ENCODE measurements at places on chromosomes 7 and 10.
A peak's percentile ranks its signal among the peaks of the same experiment; 100 is the strongest.

GRCh38 chr7:112076324-112076723, 129.9 kb downstream of the DOCK4 start:
- no peak for DNase-seq

DNA sequence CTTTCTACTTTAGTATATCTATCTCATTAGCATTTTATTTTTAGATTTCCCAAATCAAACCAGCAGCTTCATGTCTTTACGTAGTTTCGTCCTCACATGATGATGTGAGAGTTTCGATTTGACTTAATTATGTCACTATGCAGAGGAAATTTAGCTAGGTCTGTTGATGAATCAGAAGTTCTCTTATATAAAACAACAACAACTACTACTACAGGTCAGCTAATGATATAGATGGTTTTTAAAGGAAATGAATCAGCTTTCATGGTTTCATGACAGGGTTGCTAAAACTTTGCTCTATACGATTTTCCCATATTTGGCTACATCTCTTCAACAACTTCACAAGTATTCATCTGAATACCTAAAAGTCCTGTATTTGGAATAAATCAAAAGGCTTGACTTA, 28.6 kb downstream of the JAZF1 start:
- DNase-seq, result peak; percentile 41

GRCh38 chr7:21417647-21418046, 10.2 kb upstream of the SP4 start:
- no peak for DNase-seq

DNA sequence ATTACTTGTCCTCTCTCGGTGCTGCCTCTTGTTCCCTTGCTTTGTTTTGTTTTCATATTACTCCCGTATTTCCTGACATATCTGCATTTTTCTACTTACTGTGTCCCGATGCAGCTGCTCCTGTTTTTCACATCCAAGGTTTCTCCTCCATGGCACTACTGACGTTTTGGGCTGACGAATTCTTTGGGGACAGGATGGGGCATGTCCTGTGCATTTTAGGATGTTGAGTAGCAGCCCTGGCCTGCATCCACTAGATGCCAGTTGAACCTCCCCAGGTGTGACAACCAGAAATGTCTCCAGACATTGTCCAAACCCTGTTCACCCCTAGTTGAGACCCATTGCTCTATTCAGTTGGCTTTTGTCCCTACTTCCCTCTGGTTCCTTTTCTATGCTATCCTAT, 12.4 kb downstream of the ZNF789 start:
- no peak for DNase-seq

DNA sequence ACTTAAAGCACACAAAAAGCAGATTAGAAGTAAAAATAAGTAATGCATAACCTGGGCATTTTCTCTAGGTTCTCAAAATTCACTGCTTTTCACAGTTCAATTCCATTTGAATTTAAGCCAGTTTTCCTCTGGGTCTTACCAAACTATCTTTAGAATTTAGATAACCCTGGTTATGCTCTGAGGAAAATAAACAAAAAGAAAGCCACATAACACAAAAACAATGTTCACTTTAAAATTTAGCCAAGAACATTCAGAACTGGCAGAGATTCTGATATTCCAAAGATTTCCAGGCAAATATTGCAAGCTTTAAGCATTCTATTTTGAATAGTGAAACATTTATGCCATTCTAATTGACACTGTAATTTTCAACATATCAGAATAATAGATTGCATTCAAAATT, 50.7 kb upstream of the PRKG1 start:
- DNase-seq, result no peak

DNA sequence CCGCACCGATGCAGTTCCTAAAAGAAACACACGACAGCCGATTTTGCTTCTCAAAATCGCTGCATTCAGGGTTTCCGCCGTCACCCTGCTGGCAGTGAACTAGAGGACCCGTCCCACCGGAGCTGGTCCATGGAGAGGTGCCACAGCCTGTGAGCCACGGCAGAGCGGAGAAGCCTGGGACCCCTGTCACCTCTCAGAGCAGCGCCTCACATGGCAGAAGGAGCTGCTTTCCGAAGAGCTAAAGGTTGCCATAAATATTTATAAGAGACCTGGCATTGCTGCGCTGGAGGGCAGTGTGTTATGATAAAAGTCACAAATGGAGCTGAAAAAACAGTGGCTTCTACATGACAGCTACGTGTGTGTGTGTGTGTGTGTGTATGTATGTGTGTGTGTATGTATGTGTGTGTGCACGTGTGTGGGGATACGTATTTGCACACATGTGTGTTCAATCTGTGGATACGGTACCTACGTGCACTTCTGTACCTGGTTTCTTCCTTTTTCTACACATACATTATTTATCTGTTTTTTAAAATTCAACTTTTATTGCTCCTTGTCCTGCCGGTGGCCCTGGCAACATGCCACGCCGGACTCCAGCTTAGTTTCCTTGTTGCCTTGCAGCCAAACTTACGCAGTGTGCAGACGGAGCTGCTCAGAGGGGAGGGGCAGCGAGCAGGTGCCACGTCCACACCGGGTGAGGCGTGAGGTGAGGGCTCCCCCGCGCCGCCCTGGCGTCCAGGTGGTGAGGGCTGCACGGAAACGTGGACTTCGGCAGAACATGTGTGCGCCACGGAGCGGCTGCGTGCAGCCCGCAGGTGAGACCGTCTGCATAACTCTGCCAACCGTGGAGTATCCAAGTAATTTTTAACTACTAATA, 115.2 kb upstream of the PITRM1 start:
- no peak for DNase-seq

GRCh38 chr10:33365871-33366411, 31.5 kb upstream of the NRP1 start:
- DNase-seq, result no peak

GRCh38 chr7:131197920-131198615, 129.6 kb upstream of the MKLN1 start:
- DNase-seq, result no peak

- DNase-seq, result no peak
Measured at GRCh38 chr10:76466836-76467503, 1035.5 kb downstream of the LRMDA start.

DNA sequence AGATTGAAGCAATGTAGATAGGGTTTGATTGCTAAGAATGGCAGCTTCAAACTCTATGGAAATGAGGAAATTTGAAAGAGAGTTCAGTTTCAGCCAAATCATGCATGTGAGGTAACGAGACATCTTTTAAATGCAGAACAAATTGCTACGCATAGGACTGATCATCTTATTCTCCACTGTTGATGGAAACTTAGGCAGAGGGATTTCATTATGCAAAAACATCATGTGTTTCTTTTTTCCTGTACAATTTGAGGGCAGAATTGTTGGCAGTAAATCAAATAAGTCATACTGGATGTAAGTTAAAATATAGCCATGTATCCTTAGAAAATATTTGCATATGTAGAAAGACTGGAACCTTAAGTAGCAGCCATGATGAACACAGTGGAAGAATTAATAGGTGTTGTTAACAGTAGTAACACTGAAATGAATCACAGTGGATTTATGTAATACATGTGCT, 327.4 kb downstream of the CDK14 start:
- DNase-seq, result no peak

- no peak for DNase-seq
Measured at GRCh38 chr10:127374901-127375300, 174.2 kb upstream of the NPS start.

DNA sequence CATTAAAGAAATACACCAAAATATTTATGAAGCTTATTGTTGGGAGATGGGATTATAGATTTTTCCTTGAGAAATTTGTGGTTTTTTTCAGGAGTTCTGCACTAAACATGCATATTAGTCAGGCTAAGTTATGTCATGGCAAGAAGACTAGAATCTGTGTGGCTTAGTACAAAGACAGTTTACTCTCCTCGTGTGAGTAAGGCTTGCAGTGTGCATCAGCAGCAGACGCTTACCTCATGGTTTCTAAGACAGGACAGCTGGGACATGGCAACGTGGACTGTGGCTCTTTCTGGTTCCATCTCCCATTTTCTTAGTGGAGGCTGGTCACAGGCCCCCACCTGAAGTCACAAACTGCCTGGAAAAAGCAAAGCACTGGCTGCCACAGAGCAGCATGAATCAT, 429.6 kb upstream of the VSTM2A start:
- DNase-seq, result no peak

GRCh38 chr7:15709978-15710377, 23.5 kb upstream of the MEOX2 start:
- DNase-seq, result no peak

DNA sequence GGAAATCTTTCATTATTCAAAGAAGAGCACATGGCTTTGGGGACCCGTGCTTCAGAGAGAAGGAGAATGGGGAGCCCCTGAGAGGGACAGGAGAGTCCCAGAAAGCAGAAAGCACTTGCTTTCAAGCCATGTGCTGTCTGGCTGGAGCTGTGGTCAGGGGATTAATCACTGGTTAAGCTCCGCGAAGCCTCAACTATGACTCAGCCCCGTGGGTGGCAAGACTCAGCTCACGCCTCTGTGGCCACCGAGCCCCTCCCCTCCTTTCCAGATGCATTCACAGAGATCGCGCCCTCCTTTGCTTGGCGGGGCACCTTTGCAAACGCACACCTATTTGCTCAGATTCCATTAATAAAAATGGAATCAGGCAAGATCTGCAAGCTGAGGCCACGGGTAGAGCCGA, 202.9 kb upstream of the TCERG1L start:
- DNase-seq, result no peak

- no peak for DNase-seq
Measured at GRCh38 chr10:93790439-93790838, 32.7 kb downstream of the LGI1 start.

- DNase-seq, result no peak
Measured at GRCh38 chr7:71633551-71634008, 501.6 kb downstream of the GALNT17 start.

DNA sequence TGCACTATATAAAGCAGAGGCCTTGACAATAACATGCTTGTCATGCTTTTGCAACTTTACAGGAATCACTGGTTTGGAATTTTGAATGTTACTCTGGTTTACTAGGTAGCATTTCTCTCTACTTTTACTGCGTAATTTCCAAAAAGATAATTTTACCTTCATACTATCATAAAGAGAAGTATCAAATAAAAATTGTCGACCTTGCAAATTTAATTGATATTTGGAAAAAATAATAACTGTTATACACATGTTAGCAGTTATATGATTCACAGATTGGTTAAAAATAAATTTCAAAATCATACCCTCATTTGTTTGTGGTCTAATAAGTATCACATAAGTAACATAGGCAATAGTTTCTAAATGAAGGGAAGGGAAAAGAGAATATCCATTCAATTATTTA, 228.5 kb upstream of the CACNA2D1 start:
- no peak for DNase-seq

DNA sequence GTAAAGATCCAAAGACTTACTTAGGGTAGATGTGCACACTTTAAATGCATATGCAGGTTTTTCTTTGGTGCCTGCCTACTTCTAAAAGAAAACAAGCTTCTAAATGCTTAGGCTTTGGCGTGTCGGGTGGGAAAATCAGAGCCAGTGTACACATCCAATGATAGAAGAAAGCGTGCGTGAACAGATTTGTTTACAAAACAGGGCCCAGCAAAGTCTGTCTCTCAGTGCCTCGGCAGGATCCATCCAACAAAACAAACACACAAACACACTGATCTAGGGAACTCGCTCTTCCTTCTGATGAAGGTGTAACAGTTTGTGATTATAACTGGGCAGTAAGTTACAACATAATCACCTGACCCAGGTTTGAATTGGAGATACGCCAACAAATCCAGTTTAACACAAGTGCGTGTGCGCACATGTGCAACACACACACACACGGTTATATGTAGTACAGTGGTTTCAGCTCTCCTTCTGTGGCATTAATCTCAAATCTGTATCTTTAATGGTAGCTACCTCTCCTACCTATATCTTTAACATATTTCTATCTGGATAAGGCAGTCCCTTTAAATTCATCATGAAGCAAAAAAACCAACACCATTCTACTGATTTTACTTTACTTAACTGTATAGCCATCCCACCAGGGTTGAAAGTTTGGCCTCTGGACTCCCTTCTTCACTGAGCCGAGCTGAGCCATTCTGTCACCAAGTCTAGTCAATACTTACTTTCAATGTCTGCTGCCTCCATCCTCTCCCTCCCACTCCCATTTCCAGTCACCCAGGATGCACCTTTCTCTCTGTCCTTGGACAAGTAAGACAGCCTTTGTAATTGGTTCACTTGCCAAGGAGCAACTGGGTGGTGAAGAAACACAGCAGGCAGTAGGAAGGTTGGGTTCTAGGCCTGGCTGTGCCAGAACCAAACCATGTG, 184.4 kb upstream of the KLF14 start:
- no peak for DNase-seq

GRCh38 chr7:85030893-85031292, 156.0 kb downstream of the SEMA3D start:
- no peak for DNase-seq

- no peak for DNase-seq
Measured at GRCh38 chr10:97131666-97132065, 54.1 kb downstream of the SLIT1 start.

DNA sequence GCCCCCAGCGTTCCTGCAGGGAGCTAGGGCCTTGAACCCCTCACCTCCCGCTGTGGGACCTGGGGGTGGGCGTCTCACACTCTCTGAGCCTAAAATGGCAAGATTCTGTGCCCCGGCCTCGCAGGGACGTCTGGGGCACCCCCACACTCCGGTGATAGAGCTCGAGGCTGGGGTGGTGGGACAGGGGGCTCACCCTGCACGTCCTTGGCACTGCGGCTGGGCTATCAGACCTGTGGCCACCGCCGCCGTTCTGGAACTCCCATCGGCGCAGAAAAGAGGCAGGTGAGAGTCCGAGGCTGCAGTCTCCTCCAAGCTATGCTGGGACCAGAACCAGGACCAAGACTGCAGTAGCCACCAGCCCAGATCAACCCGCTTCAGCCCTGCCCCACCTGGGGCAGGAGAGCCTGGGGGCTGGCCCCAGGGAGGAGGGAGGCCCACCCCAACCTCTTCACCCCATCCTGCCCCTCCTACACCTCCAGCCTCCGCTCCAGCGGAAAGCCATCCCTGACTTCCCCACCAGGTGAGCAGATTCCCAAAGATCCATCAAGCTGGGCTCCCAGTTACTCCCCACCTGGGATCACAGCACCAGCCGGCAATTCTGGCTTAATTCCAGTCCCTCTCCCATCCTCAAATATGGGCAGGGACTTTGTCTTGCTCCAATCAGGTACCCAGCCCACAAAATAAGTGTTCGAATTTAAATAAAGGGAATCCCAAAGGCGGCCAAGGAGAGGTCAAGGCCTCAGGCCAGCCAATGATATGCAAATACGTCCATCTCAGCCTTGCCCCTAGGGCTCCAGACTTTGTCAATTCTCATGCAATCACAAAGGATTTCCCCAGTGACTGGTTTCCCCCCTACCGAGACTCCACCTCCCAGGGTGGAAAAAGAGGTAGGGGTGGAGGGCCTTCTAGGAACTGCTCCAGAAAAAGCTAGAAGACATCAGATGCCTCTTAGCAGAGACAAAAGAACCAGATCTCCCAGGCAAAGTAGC, 16.4 kb downstream of the TNRC18 start:
- no peak for DNase-seq

- no peak for DNase-seq
Measured at GRCh38 chr10:100620087-100620835, 84.5 kb downstream of the HIF1AN start.

All from central memory CD4-positive, alpha-beta T cell (primary cell).